GM18507 (cell line): ENCODE measurements at places on chromosomes 5 and 9.

- no peak for DNase-seq
These were observed 50.8 kb downstream of the HMGCR start for GRCh38 chr5:75387806-75388205.

- no peak for DNase-seq
These were observed 761.4 kb upstream of the TYRP1 start for GRCh38 chr9:11931751-11932150.

GRCh38 chr5:90528601-90529193, 687 bp downstream of the LYSMD3 start:
- no peak for DNase-seq

- DNase-seq, result no peak
These were observed 218.6 kb downstream of the SREK1 start for GRCh38 chr5:66362687-66363086.

DNA sequence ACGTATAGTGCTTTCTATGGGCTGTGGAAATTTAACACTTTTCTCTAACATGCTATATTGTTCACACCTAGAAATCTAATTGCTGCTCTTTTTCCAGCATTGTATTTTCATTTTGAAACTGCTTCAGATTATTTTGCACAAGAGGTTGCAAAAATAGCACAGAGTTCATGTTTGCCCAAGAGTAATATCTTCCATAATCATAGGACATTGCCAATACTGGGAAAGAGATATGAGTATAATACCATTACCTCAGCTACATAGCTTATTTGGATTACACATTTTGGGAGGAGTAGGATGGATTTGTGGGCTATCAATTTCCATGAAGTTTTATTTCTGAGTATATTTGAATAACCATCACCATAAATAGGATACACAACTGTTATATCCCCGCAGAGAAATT, 717.1 kb downstream of the CDH9 start:
- no peak for DNase-seq

DNA sequence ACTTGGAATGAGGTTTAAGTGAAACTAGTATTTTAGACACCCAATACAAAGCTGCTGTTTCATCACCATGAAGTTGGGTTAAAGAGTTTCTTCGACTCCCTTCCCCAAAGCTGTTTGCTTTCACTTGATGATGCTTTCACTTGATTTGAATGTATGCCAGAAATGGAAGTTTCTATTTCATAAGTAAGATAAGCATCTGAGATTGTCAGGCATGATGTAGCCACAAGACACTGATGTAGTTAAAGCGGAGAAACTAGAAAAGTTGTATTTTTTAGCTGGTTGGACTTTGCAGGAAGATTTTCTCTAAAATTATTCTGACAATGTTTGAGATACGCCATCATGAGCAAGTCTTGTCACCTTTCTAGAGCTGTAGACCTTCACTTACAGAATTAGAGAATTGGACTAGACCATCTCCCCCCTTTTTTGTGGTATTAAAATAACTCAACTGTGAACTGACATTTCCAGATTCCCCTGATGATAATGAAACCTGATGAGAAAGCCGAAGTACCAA, 20.0 kb downstream of the MOCS2 start:
- DNase-seq, result no peak

DNA sequence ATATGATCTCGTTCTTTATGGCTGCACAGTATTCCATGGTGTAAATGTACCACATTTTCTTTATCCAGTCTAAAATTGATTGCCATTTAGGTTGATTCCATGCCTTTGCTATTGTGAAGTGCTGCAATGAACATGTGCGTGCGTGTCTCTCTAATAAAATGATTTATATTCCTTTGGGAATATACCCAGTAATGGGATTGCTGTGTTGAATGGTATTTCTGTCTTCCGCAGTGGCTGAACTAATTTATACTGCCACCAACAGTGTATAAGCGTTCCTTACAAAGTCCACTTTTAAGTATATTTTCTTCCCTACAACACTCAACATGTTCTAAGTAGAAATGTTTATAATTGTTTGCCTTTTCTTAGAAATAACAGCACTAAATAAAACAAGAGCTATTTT, 521.9 kb downstream of the DTWD2 start:
- DNase-seq, result no peak

- no peak for DNase-seq
These were observed 65.7 kb upstream of the IL6ST start for GRCh38 chr5:56060276-56061110.
